Erythroblast (primary cell): ENCODE measurements at places on chromosomes 7 and 10.

DNA sequence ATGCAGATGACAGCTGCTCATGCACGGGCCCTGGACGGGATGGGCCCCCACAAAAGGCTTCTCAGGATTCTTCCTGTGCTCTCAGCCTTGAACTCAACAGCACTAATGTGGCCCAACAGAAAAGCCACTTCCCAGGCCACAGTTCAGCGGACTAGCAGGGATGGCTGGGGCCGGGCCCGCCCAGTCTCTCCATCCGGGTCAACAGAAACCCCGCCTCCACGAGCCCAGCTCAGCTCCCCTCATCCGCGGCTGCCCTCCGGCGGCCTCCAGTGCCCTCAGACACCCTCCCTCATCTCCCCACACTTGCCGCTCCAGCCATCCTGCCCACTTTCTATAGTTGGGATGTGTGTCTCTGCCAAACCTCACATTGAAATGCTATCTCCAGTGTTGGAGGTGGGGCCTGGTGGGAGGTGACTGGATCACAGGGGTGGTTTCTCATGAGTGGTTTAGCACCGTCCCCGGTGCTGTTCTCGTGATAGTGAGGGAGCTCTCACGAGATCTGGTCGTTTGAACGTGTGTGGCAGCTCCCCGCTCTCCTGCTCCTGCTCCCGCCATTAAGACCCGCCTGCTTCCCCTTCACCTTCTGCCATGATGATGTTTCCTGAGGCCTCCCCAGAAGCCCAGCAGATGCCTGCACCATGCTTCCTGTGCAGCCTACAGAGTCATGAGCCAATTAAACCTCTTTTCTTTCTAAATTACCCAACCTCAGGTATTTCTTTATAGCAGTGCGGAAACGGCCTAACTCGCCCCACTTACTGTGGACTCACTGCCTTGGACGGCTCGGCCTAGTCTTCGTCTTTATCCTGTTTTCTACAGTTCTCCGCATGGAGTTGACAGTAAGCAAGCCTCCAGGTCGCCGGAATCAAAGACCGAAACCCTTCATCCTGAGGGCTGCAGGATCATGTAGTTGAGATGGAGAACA lies 169.9 kb upstream of the RNF32 start:
- no peak for DNase-seq

- DNase-seq = no peak
These were observed 14.0 kb downstream of the SLC16A12 start for GRCh38 chr10:89521368-89521767.

- DNase-seq = no peak
These were observed 115.1 kb upstream of the MEOX2 start for GRCh38 chr7:15801551-15801950.

DNA sequence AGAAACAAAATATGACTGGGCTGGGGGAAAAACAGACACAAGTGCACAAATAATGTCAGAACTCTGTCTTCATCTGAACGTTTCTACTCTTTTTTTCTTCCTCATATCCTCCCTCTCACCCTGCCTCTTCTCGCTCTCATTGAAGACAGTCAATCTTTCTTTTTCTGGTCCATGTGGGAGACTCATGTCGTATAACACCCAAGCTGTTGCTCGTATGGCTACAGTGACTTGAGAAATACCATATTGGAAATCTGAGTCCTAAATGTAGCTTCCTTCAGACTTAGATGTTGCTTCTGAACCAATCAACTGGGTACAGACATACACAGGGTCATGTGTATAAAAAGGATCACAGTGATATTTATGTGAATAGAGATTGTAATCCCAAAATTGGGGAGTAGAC lies 579.8 kb upstream of the CELF2 start:
- DNase-seq = no peak

GRCh38 chr10:112307358-112308124 lies 24.3 kb downstream of the TECTB start:
- DNase-seq = peak; percentile 66

GRCh38 chr7:17640730-17641377 lies 299.4 kb downstream of the SNX13 start:
- peak; percentile 44 for DNase-seq

- DNase-seq = no peak
These were observed 229.1 kb upstream of the AKR1E2 start for GRCh38 chr10:4596951-4597350.

DNA sequence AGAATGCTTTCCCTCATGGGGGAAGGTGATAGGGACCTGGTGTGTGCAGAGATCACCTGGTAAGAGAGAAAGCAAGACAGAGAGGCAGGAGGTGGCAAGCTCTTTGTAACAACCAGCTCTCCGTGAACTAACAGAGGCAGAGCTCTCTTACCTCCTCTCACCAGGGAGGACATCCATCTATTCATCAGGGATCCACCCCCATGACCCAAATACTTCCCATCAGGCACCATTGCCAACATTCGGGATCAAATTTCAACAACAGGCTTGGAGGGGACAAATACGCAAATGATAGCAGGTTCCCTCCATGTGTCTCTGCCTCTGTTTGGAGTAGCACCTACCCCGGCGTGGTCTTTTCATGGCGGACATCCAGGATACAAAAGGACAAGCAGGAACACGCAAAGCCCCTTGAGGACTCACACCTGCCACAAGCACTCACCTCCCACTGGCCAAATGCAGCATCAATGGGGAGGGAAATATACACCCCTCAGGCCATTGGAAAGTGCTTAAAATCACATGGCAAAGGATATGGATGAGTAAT lies 431.2 kb upstream of the AUTS2 start:
- no peak for DNase-seq
